ENCODE measurements at places on chromosomes 3 and 15.

DNA sequence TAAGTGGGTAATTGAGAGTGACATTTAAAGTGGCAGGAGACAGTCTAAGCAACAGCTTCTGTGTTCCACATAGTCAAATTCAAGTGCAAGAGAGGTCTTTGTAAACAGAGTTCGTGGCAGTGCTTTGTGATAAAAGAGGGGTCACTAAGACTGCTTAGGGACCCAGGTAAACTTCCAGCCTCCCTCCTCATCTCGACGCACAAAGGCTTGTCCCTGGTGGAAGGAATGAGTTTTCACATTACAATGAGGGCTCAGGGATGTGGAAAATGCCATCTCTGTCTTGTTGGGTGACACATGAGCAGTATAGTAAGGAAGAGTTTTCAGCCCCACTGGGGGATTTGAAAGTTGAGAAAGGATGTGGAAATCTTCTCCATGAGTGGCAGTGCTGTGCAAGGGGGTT lies 7.3 kb downstream of the GMNC start:
- no peak for DNase-seq

DNA sequence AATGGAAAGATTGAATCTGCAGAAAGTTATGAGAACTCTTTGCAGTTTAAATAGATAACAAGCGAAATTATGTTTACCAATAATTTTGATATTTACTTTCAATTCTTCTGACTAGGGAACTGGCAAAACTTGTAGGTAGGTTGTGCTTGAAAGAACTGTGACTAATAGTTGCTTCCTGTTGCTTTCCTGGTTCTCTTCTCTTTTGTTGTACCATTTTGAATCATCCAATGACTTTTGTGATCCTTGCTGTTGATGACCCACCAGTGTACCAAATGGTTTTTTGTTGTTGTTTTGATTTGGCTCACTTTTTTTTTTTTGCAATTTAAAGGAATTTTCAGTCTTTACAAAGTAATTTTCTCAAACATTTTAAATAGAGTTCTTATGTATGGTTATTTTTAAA lies 64.9 kb upstream of the DCBLD2 start:
- no peak for DNase-seq

DNA sequence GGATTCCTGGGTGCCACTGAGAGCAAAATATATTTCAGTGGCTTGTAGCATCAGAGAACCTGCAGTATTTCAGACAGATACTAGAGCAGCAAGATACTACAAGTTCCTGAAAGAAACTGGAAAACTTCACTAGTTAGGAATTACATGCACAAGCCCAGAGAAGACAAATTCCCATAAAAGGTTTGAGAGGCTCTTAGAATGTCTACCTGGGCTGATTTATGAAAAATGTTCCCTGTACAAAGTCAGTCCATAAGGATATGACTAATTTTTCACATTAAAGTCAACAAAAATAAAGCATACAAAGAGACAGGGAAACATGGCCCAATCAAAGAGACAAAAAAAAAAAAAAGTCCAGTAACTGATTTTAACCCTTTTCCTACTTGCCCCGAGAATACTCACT lies 302.6 kb downstream of the POLQ start:
- no peak for DNase-seq

DNA sequence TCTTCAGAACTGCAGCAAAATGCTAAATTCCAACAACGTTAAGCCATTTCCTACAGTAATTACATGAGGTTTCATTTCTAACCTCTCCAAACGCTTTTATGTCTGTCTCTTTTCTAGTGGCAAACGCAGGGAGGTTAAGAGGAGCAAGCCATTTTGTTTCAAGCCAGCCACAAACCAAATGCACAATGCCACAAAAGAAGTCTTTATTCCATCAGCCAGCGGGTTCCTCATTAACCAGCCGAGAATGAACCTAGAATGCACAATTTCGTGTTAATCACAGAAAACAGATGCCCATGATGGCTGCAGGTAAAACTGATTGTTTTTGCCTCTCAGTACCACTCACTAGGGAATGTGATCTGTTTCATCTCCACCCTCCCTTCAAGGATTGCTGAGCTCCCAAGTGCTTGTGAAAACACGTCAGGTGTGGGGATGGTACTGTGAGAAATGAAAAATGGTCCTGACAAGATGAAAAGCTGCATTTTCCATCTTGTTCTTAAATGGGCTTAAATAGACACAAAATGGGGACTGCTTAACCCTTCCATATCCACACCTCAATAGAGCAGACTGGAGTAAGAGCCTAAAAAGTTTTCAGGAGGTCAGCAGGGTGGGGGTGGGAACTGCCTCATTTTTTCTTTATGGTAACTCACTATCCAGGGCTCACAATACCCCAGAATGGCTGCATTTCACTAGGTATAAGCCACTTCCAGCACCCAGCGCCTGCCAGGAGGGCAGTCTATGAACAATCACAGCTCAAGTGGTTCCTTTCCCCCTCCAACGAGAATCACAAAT lies 277.1 kb downstream of the MAGI1 start:
- no peak for DNase-seq

DNA sequence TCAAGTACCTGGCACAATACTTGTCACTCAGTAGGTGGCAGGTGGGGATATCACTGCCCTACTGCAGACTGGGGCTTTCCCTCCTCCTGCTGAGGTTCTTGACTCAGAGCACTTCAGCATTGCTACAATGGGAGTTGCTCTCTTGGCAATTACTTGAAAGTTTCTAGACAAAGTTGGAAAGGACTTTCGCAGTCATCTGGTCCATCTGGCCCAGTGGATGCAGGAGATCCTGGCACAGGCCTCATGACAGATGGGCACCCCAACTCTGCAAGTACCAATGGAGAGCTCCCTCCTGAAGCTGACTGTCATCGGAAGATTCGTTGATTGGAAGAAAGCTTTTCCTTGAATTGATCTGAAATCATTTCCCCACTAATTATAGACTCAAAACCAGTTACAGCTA lies 19.2 kb upstream of the IGF2BP2 start:
- DNase-seq, result no peak

DNA sequence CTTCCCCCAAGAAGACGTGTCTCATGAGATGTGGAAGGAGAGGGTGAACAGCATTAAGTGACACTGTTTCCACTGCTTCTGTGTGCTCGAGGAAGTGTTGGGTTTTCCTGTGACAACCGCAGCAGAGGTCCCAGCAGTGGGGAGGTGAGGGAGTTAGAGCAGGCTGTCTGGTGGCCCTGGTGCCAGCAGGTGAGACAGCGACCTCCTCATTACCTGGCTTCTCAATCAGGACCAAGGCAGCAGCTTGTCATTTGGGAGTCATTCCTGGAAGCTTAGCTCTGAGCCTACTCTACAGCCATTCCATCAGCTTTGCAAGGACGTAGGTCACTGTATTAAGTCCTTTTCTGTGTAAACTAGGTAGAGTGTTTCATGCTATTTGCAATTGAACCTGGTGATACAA lies 63.3 kb upstream of the RGMA start:
- no peak for DNase-seq

DNA sequence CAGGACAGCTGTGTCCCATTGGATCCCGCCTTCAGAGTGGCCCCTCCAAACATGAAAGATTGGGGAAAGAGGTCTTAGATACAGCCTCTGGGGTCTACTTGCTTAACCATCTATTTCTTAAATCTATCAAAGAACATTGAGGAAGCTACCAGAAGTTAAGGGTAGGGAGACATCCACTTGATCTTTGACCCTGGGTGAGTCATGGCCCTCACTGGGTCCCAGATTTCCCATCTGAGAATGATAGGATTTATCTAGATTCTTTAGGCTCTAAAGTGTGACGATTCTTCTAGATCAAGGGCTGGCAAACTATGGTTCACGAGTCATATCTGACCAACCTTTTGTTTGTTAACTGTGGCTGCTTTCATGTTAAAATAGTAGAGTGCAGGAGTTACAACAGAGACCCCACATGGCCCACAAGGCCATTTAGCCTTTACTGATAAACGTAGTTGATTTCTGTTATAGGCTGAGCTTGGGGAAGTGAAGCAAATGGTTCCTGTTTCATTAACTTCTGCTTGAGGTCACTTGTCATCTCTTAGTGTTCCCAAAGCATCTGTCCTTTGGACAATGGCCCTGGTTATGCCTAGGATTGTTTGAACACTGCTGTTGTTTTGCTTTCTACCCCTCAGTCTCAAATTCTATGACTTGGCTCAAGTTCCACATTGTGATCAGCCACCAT lies 8.0 kb downstream of the MUC13 start:
- no peak for DNase-seq

Measured in cerebellar nuclear complex (tissue), 1 donor.